ENCODE measurements at places on chromosomes 6 and 20. TPM values are rescaled to one million over a fixed set of nuclear protein-coding genes. Genes with fewer than 3 reads are reported as not detected.
A peak's percentile ranks its signal among the peaks of the same experiment; 100 is the strongest.

DNA sequence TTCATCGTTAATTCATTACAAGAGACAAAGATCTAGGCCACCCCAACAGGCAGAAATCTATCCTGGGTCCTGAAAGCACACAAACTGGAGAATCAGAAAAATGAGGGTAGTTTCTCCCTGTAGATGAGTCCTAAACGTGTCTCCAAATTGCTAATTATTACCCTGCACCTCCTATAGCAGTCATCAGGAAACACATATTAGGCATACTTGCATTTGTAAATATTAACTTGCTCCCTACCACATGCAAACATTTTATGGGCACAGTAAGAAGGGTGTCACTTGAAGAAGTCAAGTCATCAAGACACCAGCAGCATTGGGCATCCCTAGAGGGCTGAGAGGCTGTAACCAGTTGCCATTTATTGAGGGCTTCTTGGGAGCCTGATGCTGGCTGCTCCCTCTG lies 17.9 kb upstream of the SIRPB1 start:
- DNase-seq = no peak

GRCh38 chr20:36871640-36872570 lies 4.0 kb upstream of the TLDC2 start:
- DNase-seq = no peak

- no peak for DNase-seq
Measured at GRCh38 chr6:169326067-169326799, 72.6 kb upstream of the THBS2 start.

GRCh38 chr20:62997417-62998035 lies 9.2 kb downstream of the BHLHE23 start:
- no peak for DNase-seq

DNA sequence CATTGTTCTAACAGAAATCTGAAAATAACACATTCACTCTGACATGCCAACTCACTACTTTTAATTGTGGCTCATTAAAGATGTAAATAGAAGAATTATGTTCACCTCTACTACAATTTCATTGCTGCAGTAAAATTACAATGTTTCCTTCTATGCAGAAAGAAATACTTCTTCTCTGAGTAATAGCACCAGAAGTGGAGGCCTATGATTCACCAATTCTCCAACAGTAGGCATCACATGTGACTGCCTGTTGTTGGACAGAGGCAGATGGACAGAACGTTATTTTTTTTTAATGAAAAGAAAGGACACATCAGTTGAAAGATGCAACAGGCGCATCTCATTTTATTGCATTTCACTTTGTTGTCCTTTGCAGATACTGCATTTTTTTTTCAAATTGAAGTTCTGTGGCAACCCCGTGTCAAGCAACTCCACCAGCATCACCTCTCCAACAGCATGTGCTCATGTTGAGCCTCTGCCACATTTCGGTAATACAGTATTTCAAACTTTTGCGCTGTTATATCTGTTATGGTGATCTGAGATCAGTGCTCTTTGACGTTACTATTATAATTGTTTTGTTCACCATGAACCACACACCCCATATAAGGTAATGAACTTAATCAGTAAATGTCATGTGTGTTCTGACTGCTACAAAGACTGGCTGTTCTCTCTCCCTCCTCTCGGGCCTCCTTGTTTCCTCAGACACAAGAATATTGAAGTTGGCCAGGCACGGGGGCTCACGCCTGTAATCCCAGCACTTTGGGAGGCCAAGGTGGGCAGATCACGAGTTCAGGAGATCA lies 121.4 kb downstream of the ATXN1 start:
- DNase-seq = no peak

- no peak for DNase-seq
Measured at GRCh38 chr6:77740380-77740779, 87.5 kb downstream of the MEI4 start.

DNA sequence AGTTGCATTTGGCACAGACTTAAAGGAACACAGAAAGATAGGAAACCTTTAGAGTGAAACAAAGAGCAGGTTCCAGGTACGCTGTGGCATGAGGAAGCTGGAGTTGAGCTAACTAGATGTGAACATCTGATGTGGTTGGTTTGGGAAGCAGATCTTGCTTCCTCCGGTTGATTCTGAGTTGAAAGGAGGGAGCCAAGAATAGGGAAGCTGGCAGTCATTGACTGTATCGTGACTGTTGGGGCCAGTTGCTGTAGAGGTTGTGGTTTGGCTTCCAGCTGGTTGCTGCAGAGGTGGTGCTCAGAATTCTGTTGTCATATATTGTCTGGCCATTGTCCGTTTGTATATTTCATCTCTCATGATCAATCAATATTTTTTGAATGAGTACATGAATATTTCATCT lies 325.9 kb downstream of the PLCB1 start:
- DNase-seq = no peak

- DNase-seq = no peak
Measured at GRCh38 chr6:134416418-134417154, 98.7 kb upstream of the SGK1 start.

DNA sequence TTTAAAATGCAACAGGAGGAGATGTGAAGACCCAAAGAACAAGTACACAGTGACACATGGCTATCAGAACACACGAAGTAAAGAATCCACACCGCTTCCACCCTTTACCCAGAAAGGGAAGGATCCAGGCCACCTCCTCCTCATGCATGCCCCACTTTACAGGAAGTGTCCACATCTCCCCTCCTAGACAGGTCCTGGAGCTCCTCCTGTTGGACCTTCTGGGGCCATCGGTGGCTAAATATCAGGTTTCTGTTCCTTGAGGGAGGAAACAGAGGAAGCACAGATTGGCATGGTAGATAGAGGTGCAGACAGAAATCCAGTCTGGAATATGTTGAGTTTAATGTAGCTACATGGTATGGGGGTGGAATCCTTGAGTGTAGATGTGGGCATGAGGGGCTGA lies 10.9 kb downstream of the NINL start:
- DNase-seq = no peak

DNA sequence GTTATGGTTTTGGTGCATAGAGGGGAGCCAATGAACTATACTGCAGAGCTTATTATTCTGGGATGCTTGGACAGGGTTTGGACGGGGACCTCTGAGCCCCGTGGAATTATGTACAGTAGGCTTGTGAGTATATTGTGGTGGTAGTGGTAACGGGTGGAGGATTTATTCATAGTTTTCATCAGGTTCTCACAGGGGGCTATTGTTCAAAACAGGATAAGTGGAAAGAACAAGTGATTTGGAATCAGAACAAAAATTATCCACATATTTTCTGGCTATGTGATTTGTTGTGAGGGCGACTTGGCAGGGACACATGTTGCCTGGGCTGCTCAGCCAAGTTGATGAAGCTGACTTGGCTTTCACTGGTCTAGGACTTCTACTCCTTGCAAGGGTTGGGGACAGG lies 64.6 kb upstream of the ELOVL5 start:
- DNase-seq = no peak

DNA sequence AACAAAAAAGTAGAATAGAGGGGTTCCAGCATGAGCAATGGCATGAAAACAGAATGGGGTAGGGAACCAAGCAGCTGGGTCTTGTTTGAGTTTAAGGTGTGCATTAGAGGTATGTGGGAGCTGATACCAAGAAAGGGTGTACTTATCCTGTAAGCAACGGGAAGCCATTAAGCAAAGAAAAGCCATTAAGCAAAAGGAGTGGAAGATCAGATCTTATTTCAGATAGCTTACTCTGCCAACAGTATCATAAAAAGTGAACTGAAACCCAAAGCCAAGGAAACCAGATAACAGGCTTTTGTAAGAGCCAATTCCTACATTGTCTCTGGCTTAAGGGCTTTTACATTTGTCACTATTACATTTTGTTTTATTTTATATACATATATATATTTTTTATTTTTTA lies 21.3 kb upstream of the BEND6 start:
- no peak for DNase-seq

GRCh38 chr6:168793649-168794048 lies 352.7 kb downstream of the SMOC2 start:
- DNase-seq = no peak

- DNase-seq = no peak
Measured at GRCh38 chr6:17125407-17125806, 23.6 kb downstream of the STMND1 start.

GRCh38 chr20:53915446-53916172 lies 154.8 kb downstream of the BCAS1 start:
- peak; percentile 95 for DNase-seq

GRCh38 chr20:57568088-57568896 lies 7.4 kb downstream of the PCK1 start:
- no peak for DNase-seq

GRCh38 chr20:56795492-56795891 lies 166.4 kb downstream of the TFAP2C start:
- DNase-seq = no peak

Gene CLPSL1
- polyA plus RNA-seq = 0.57 TPM

Gene SLC35D3
- not detected for polyA plus RNA-seq

Gene MPC1
- polyA plus RNA-seq = 99.8 TPM

Gene CDYL
- 28.7 TPM for polyA plus RNA-seq

Gene RPP21
- 42.4 TPM for polyA plus RNA-seq

Gene EPPIN
- 0.16 TPM for polyA plus RNA-seq

Gene GRIK2
- polyA plus RNA-seq = 14.2 TPM

Gene KIF13A
- 34.1 TPM for polyA plus RNA-seq
